ENCODE measurements at places on chromosomes 7 and 10.

DNA sequence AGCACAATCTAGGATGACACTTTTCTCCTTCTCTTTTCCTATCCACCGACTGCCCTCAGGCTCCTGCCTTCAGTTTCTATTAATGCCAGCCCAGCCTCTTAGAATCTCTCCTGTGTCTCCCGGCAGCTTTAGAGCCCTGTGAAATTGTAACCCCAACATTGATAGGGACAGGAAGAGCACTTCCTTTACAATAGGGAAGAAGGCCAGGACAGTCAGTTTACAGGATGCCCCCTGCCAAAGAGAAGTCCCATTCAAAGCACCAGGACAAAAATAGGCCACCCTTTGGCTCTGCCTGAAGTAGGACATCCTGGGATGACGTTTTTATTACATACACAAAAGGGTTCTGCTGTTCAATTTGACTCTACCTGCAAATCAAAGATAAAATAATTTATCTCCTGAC is 64.7 kb upstream of the ANK3 start:
- no peak for DNase-seq

DNA sequence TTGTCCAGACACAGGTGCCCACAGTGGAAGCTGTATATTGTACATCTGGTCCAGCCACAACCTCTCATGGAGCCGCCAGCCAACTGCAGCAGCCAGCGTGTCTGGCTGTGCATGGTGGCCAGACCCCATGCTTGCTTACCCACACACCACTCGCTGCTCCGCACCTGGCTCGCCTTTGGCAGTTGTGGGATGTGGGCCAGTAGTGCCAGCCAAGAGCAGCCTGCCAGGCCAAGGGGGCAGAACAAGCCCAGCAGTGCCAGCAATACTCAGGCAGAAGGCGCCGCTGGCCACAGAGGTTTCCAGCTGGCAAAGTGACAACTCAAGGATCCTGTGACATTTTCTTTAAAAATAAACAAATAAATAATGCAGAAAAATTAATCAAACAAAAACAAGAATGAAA is 11.7 kb upstream of the TMEM243 start:
- no peak for DNase-seq

- DNase-seq, result no peak
Observed at GRCh38 chr7:129354428-129355157, 79.6 kb upstream of the STRIP2 start.

- no peak for DNase-seq
Observed at GRCh38 chr7:4561795-4562194, 120.3 kb upstream of the FOXK1 start.

DNA sequence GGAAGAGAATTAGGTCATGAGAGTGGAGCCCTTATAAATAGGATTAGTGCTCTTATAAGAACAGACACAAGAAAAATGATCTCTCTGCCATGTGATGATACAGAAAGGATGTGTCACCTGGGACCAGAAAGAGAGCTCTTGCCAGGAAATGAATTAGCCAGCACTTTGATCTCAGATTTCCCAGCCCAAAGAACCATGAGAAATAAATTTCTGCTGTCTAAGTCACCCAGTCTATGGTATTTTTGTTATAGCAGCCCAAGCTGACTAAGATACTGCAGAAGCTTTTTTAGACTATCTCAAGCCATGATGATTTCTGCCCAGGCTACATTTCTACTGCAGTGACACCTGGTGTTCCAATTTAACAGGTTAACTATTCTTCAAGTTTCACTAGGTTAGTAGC is 84.8 kb downstream of the RSU1 start:
- no peak for DNase-seq

GRCh38 chr7:31432176-31432575 is 81.7 kb upstream of the ITPRID1 start:
- no peak for DNase-seq

- no peak for DNase-seq
Observed at GRCh38 chr7:22561895-22562593, 62.1 kb upstream of the STEAP1B start.

DNA sequence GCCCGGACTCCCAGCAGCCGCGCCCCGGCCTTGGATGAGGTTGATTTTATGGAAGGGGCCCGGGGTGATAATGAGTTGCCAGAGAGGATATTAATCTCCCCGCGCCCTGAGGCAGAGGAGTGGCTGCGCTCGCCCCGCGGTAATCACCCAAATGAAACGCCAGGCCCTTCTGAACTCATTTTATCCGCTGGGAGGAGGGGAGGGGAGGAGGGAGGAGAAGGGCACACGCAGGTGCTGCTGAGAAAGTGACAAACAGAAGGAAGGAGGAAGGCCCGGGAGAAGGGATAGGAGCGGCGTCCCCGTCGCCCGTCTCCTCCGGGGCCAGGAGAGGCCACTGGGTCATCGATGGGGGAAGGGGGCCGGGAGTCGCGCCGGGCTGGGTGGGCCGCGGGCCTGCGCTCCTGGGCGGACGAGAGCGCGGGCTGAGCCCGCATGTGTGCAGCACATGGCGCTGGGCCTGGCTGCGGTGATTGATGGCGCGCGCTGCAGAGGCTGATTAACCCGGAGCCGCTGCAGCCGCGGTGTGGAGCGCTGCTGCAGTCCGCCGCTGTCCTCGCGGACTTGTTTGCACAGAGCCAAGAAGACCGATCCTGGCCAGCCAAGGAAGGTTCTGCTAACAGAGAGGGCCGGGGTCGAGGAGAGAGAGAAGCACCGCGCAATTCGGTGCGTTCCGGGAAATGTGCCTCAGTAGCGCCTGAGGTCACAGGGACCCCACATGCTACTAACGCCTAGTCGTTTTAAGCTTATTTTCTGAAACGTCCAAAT is 6.5 kb downstream of the MNX1 start:
- no peak for DNase-seq

DNA sequence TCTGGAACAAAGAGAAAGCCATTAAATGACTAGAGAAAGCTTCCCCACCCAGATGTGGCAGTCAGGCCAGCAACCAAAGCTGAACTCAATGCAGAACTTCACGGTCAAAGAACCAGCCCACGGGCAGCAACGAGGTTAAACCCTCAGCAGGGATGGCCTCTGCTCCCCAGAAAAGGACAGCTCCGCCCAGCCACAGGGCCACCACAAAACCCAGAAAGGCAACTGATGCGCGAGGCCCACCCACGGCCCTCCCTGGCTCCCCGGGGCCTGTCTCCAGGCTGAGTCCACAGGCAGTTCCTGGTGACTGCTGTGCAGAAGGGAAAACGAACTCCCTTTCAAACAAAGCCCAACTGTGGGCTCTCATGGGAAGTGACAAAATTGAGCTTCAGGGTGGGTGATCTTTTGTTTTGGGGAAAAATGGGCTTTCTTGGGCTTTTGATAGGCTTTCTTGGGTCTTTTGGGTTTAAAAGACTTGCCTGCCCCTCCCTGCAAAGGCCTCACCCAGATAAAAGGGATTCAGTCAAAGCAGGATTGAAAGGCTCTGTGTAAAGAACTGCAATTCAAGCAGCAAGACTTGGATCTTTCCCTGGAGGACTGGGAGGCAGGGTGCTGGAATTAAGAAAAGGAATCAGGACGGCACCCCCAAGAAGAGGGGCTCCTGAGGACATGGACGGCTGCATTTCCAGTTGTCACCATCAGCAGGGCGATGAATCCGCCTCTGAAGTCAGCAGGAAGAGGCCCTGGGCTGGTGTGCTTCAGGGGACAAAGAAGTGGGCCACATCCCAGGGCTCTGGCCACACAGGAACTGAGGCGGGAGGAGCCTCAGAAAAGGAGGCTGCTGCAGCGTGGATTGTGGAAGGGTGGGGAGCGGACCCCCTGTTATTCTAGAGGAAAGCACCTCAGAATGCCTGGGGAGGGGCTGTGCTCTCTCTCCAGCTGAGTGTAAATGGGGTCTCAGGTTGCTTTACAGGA is 209.9 kb downstream of the USP6NL start:
- DNase-seq, result peak; percentile 50

GRCh38 chr10:34433241-34434076 is 381.6 kb downstream of the PARD3 start:
- no peak for DNase-seq

DNA sequence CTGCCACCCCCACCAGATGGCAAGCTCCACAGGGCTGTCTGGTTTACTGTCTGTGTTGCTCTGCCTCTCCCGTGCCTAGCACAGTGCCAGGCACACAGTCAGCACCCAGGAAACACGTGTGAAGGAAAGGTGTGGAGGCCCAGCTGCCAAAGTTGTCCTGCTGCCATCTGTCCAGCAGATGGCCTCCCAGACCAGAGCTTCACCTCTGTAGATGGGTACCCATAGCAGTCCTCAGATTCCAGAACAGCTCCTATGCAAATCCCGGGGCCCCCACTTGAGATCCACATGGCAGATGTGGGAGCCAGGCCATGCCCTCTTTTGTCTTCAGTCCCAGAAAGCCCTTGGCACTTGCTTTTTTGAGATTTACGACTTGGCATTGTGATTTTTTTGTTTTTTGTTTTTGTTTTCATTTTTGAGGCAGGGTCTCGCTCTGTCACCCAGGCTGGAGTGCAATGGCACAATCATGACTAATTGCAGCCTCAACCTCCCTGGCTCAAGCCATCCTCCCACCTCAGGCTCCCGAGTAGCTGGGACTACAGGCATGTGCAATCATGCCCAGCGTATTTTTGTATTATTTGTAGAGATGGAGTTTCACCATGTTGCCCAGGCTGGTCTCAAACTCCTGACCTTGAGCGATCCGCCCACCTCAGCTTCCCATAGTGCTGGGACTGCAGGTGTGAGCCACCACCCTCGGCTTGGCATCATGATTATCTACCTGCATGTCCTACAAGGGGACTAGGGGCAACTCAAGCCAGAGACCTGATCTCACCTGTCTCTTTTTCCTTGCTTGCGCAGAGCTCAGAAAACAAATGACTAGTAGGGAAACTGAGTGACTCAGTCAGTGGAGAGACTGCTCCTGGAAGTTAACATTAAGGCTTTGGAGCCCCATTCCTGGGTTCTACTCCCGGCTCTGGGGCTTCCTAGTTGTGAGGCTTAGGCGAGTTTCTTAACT is 16.9 kb upstream of the PALD1 start:
- DNase-seq, result peak; percentile 60

DNA sequence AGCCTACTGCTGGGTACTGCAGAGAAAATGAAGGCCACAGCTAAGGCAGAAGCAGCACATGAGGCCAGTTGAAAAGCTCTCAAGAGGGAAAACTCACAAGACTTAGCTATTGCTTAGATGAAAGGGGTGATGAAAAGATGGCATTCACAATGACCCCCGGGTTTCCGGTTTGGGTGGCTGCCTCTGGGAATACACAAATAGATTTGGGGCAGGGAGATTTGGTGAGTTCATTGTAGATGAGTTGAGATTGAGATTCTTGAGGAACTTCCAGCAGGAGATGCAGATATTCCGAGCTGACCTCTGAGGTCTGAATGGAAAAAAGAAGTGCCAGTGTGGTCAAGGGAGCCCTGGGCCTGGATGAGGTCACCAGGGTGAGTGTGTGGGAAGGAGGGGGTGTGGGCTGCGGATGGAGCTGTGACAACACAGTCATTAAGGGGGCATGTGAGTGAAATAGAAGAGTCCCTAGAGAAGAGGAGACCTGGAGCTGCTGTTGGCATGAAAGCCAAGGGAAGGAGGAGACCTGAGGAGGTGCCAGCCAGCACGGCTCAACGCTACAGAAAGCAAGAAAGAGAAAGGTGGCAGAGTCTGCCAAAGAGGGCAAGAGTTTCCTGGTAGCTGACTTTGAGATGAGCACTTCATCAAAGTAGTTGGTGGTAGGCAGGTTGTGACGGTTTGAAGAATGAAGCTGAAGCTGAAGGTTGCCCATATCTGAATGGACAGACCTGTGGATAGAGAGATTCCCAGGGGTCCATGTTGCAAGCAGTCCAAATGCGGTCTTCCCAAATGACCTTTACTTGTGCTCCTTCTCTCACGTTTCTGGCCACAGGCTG is 43.7 kb downstream of the HIF1AN start:
- DNase-seq, result no peak

DNA sequence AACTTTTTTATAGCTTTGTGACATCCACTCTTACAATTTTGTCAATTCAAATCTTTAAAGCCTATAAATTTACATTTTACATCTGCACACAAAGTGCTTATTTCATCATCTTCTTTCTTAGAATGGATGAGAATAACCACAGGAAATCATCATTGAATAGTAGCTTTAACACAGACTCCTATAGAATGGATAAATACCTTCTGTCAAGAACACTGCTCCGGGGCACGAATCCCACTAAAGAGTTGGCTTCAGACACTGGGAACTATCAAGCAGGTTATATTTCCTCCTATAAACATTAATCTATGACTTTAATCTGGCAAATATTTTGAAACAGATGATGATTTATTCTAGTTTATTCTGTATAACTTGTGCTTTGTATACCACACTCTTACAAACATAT is 269.7 kb upstream of the TPK1 start:
- no peak for DNase-seq

- no peak for DNase-seq
Observed at GRCh38 chr10:30412901-30413300, 21.1 kb upstream of the MAP3K8 start.

DNA sequence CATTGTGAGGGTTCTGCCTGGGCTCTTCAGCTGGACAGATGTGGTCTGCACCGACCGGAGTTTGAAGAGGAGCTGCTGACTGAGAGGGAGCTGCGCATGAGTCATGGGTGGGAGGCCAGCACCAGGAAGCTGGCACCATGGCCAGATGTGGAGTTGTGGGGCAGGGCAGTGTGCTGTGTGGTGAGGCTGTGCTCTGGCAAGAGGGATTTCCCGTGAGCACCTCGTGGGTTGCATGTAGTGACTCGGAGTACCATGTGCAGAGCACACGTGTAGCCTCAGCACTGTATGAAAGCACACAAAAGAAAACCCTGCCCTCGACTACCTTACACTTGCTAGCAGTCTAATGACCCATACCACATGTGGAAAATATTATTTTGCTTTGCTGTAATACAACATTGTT is 103.4 kb downstream of the WNT2 start:
- no peak for DNase-seq

DNA sequence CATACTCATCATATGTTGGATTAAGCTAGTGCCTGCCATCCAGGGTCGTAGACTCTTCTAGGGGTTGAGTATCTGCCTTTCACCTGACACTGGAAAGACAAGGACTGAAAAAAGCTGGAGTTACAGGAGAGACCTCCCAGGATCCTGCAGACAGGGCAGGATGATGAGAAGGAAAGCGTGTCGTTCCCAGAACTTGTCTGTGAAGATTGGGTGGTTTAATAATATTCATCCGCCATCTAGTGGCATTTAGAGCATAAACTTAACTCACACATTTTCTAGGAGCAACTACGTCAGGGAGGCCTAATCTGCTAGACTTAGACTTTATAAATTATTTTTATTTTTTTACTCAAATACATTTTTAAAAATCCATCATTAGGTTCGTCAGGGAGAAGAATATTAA is 59.6 kb downstream of the ADRB1 start:
- no peak for DNase-seq

DNA sequence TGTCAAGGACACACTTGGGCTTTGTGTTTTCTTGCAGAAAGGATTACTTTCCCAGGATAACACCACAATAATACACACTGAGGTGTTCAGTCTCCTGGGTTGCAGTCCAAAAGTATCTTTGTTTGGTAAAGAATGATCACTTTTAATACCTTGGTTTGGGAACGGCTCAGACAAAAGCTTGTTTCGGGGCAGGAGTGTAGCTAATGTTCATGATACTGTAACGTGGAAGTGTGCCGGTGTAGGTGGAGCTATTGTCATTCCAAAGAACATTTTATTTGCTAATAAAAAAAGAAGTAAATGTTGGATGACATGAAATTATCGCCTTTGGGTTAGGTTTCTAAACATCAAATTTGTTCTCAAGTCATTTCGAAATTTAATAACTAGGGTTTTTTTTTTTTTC is 1.2 kb downstream of the EIF4H start:
- no peak for DNase-seq

- DNase-seq, result no peak
Observed at GRCh38 chr7:50812094-50812493, 29.4 kb upstream of the GRB10 start.
